Spinal cord (tissue), 10 donors: ENCODE measurements at places on chromosomes 5 and 9. TPM values are rescaled to one million over a fixed set of nuclear protein-coding genes. Genes with fewer than 3 reads are reported as not detected.

The CDH9 gene
- 11.3 TPM for total RNA-seq

The SIT1 gene
- not detected for total RNA-seq

The ENTREP1 gene
- 19.5 TPM for total RNA-seq

The TUSC1 gene
- 16.5 TPM for total RNA-seq

The IRX2 gene
- total RNA-seq = 4.8 TPM

- DNase-seq = no peak
These were observed 27.0 kb downstream of the MRPL36 start for GRCh38 chr5:1772634-1773033.

GRCh38 chr5:152405145-152405544 lies at the start of gene NMUR2:
TSS of gene NMUR2 (minus strand) at chr5:152405279. CDS start at chr5:152405113, 166 bp downstream.
- no peak for DNase-seq

DNA sequence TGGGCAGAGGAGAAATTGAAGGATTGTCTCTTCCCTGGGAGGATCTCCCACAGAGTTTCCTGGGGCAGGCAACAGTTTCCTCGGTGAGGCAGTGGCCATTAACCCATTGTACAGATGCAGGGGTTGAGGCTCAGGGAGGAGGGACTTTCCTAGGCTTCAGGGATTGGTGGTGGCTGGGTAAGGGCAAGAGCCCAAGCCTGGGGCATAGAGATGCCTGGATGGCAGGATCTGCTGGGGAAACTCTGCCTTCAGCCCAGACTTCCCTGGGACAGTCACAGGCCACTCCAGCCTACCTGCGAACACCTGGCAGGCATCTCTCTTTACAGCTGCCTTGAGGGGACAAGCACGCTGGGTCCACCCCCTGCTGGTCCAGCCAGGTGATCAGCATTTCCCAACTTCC lies 3.6 kb upstream of the CSF2 start:
- DNase-seq = no peak

GRCh38 chr5:55638455-55638854 lies 73.7 kb downstream of the SLC38A9 start:
- DNase-seq = no peak

DNA sequence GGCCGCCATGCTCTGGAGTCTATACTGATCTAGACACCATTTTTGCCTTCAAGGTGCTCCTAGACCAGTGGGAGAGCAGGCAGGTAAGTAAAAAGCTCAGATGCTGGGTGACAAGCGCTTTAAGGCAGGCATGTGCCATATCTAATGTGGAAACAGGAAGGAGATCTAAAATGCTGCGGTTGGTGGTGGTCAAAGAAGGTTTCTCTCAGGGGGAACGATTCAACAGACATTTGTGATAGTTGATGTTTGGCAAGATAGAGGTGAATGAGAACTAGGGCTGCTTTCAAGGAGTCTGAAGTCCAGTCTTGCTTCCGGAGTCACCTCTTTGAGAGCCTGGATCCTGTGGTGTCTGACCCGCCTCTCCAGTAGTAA lies 146.2 kb upstream of the KLF4 start:
- DNase-seq = no peak

DNA sequence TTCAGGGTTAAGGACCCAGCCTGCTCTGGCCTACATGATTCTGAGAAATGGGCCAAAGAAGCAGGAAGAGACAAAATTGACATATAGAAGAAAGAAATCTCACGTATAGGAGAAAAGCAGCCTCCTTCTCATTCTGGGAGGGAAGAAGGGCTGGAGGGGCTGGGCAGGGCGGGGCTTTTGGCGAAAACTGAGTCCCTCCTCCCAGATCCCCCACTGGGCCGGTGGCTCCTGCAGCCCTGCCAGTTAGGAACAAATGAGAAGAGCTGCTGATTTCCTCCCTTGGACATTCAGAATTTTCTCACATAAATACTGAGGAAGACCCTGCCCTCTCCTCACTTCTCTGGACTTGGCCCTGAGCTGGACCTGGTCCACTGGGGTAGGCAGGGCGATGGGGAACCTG lies at the start of gene WNT8A:
Gene WNT8A (plus strand): TSS at position 332 of the 400 bp plus-strand sequence. CDS start 95 bp downstream, outside the sequence.
- DNase-seq = no peak

GRCh38 chr9:125524583-125525355 lies 182.2 kb downstream of the MAPKAP1 start:
- no peak for DNase-seq

DNA sequence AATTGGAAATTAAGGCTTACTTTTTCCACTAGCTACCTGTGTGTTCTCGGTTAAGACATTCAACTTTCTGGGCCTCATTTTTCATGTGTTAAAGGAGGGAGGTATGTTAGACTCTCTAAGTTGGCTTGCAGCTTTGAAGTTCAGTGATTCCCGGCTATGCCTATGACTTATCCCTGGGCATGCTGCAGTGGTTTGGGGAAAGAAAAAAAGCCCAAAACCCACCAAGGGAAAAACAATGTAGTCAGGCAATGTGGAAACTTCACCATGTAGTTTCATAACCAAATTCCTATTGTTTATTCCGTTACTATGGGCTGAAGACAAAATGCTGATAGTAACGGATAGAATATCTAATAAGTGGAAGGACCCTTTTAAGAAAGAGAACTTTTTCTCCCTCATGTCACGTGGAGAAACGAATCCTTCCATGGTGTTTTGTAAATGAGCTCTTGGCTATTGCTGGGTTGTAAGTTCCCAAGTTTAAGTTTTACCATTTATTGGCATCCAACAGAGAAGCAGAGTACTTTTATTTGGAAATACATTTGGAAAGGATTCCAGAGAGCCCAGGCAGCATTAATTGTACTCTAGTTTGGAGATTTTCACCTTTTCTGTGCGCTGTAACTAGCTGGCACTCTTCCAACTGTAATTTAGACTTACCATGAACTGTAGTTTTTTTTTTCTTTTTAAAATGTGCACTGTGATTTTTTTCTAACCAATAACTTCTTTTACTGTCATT lies 84.9 kb upstream of the MPDZ start:
- peak; percentile 33 for DNase-seq

DNA sequence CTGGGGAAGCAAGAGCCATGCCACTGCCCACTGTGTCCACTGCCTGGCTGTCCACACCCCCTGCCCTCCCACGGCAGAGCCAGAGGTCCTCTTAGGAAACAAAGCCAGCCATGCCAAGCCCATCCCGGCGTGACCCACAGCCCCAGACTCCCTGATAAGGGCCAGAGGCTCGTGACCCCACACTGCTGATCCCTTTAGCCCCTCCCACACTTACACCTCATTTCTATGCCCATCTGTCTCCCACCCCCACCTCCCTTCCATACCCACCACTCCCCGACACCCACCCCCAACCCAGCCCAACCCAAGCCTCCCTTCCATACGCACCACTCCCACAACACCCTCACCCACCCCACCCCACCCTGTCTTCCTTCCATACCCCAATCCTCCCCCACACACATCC lies 17.3 kb downstream of the PTGES start:
- no peak for DNase-seq

DNA sequence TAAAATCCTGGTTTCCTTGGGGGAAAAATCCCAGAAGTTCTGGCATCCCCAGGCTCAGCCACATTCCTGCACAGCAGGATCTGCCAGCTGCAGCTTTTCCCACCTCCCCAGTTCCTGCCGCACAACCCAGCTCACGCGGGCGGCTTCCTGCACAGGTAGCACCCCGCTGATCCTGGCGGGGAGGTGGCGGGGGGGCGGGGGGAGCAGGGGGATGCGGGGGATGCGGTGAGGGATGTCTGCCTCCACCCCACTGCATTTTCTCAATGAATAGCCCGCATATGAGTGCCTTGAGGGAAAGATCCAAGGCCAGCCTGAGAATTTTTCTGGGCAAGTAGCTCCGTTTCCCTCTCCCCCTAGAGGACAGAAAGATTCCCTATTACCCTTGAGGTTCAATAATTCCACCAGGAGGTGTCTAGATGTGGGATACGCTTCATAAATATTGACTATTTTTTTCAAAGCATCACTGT lies 21.1 kb downstream of the GFPT2 start:
- DNase-seq = peak; percentile 12

GRCh38 chr9:68871236-68871635 lies 142.7 kb downstream of the PRKACG start:
- DNase-seq = no peak

GRCh38 chr5:32679218-32679617 lies 31.9 kb upstream of the NPR3 start:
- no peak for DNase-seq

GRCh38 chr5:18740301-18740700 lies 1106.0 kb downstream of the TAF11L14 start:
- no peak for DNase-seq

DNA sequence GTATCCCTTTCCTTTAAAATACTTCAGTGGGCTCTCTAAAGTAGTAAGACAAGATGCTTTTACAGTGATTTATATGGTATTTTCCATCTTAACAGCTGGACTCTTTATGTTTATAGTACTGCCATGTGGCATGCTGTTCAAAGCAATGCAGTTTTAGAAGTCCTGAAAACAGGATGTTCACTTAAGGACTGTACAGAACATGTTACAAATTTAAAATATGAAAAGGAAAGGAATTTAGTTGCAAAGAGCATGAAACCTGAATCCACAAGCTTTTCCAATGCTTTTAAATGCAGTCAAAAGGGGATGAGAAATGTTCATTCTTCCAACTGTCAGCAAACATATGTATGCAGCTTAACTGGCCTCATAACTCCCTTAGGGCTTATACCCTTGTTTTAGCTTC lies 580.2 kb downstream of the EFNA5 start:
- no peak for DNase-seq

DNA sequence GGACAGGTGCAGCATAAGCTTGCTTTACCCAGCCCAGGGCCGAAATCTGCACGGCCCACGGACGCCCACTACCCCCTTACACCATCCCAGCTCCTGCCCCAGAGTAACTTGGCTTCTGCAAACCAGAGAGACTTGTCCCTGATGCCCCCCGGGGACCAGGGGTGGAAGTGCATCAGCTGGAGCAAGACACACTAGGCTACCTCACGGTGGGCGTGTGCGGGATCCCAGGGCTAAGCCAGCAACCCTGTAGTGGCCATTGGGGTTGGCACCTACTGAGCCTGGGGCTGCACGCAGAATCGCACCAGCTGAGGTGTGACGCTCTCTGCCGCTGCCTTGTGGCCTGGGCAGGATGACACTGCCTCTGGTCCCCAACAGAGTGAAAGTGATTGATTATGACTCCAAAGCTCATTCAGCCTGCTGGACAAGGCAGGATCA lies 6.1 kb upstream of the ZNF79 start:
- DNase-seq = no peak

DNA sequence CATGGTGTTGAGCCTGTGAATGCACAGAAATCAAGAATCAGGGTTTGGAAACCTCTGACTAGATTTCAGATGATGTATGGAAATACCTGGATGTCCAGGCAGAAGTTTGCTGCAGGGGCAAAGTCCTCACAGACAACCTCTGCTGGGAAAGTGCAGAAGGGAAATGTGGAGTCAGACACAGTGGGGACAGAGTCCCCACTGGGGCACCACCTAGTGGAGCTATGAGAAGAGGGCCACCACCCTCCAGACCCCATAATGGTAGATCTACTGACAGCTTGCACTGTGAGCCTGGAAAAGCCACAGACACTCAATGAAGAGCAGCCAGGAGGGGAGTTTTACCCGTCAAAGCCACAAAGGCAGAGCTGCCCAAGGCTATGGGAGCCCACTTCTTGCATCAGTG lies 181.9 kb upstream of the SEMA6A start:
- DNase-seq = no peak

GRCh38 chr9:281741-282645 lies 67.3 kb downstream of the DOCK8 start:
- DNase-seq = no peak

DNA sequence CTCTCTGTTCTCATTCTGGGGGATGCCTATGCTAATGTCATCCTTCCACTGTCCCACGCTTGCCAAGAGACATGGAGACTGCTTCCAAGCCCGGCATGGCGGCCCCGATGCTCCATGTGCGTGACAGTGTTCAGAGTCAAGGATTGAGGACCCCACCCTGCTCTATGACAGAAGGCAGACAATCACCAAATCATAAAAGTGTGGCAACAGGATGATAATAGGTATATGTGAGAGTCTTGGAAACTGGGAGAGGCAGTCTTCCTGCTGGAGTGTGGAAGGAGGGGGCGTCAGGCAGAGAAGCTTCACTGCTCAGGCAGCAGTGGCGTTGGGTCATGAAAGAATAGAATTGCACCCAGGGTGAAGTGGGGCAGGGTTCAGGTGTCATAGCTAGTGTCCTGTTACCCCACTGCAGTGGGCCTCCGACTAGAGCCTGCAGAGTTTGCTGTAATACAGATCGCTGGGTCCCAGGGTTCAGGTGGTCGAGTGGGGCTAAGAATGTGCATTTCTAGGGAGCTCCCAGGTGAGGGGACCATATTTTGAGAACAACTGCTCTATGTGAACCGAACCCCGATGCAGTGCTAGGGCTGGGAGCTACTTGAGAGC lies 12.5 kb upstream of the GADD45G start:
- DNase-seq = no peak
